Inflammatory macrophage treated with lipopolysaccharide for 1 hour (primary cell): ENCODE measurements at places on chromosomes 7 and 10.
A peak's percentile ranks its signal among the peaks of the same experiment; 100 is the strongest.

DNA sequence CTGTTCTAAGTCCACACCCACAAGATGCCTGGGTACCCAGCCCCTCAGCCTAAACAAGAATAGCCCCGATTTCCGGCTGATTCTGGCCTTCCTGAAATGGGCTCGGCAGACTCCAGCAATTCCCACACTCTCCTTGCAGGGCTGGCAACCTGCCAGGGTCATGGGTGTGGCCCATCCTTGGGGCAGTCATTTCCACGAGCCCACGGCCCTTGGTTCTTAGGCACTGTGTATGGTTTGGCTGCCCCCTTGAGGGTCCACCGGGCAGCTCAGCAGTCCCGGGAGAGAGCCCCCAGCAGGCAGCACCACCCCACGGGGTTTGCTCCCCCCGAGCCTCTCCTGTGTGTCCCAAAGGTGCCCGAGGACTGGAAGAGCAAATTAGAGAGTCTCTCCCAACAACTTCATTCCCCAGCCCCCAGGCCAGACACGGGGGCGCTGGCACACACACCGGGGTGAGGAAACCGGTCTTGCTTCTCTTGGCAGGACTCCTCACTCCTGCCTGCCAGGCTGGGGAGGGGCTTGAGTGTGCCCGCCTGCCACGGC lies 142.2 kb downstream of the EMX2 start:
- no peak for DNase-seq

DNA sequence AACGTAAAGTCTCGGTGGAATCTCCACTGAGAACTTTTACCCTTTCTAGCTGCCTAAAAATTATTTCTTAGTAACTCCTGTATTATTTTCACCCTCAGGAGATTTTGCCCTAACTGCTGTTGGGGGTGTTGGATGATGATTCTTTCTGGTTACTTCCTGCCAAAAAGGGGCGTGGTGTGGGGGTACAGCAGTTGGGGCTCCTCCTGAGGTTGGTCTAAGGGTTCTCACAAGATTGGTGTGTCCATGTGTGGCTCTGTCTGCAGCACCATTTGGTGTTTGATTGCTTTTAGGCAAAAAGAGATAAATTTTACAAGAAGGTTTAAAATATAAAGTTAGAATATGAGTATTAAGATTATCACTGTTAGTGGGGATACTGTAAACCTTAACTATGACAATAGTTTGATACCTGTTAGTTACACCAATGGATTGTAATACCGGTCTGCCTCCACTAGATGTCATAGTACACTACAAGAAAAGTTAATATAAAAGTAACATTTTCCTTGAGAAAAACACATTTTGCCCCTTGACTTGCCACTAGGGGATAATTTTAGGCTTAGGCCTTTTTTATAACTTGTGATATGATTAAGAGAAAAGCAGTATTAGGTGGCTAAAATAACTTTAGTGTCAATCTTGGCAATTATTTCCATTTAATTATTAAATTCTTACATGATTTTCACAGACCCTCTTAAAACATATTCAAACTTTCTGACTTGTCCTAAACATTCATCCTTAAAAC lies 928.7 kb downstream of the IPMK start:
- DNase-seq = peak; percentile 56

GRCh38 chr7:4065190-4065589 lies 616.9 kb upstream of the FOXK1 start:
- no peak for DNase-seq

DNA sequence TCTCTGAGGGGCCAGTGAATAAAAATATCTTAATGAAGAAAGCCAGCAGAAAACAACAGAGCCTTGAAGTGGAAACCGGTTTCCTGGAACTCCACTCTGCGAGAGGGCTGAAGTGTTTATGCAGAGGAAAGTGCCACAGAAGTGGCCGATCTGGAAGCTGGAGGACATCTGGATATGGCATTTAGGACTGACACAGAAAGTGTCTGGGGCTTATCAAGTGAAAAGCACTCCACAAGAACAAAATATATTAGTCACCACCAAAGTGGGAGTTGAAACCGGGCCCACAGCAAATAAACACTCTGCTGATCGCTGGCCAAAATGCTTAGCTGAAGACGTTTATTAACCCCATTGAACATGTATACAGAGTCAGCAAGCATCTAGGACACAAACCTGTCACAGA lies 7.8 kb downstream of the NOD1 start:
- no peak for DNase-seq
